ENCODE measurements at places on chromosomes 7 and 10. TPM values are rescaled to one million over a fixed set of nuclear protein-coding genes. Genes with fewer than 3 reads are reported as not detected.

The SH2B2 gene
- 2.0 TPM for total RNA-seq

The FAM180A gene
- 24.9 TPM for total RNA-seq

The NPSR1 gene
- not detected for total RNA-seq

The NEUROD6 gene
- total RNA-seq, result not detected

The ASB15 gene
- not detected for total RNA-seq

The DDX50 gene
- 90.2 TPM for total RNA-seq

The RABGEF1 gene
- 58.9 TPM for total RNA-seq

The CLRN3 gene
- total RNA-seq, result not detected

The MKI67 gene
- total RNA-seq, result 10.1 TPM

The CRYGN gene
- total RNA-seq, result 0.25 TPM
